ENCODE measurements at places on chromosomes 13 and 19.
A peak's percentile ranks its signal among the peaks of the same experiment; 100 is the strongest.

DNA sequence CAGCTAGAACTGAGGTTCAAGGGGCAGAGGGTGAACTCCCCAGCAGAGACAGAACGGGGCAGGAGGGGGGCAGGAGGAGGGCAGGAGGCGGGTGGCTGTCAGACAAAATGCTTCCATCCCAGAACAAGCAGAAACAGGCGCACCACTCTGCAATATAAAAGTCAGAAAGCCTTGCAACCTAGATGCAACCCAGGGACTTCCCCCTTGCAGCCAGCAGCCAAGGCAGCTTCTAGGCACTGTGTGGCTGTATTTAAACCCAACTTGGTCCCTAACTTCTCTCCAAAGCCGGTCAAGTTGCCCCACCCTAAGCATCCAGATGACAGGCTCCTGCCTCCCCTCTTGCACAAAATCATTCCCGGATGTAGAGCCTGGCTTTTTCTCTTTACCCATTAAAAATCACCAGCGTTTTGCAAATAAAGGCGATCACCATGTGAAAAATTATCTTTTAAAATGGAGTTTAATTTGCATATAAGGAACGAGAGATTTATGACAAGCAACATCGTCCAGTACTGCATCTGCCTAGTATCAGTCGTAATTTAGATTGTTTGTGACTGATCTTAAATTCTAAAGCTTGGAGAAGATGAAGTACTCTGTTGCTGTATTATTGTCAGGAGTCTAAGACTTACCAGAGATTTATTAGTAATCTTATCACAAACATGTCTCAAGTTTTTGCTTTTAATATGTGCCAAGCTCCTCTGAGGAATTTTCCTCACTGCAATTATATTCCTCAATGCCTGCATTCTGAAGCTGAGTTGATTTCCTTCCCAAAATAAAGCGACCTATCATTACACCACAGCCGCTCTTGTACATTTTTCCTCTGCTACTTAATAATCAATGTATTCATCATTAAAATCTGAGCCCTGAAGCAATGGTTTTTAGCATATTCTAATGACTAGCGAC lies 307.1 kb upstream of the ZNF507 start:
- DNase-seq: no peak

GRCh38 chr19:30322641-30323320 lies 49.4 kb upstream of the ZNF536 start:
- DNase-seq: no peak

GRCh38 chr19:48713041-48713863 lies 6.3 kb downstream of the MAMSTR start:
- DNase-seq: peak; percentile 34

DNA sequence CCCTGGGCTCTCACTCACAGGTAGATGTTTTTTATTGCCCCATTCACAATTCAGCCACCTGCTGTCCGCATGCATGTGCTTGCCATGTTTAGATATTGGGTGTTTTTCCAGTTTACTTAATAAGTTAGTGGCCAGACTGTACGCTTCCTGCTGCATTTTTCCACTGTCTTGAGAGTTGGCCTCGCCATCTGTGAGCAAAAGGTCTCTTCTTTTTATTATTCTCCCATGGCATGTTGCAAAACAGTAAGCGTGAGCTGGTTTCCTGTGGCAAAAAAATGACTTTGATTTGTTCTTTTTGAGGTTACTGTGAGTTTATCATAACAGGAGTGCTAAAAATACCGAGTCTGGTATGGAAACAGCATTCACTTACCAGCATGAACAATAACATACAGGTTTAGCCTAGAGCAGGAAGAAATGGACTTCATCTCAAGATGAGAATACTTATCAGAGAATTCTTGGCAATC lies 46.0 kb downstream of the SAE1 start:
- no peak for DNase-seq

- no peak for DNase-seq
Measured at GRCh38 chr19:15475611-15476010, 3.7 kb downstream of the PGLYRP2 start.

- no peak for DNase-seq
Measured at GRCh38 chr13:113361406-113361805, 2.5 kb downstream of the GRTP1 start.

GRCh38 chr19:1725100-1726064 lies 27.9 kb upstream of the ONECUT3 start:
- DNase-seq: peak; percentile 76

GRCh38 chr19:16034958-16035560 lies 41.2 kb upstream of the TPM4 start:
- DNase-seq: no peak

- no peak for DNase-seq
Measured at GRCh38 chr13:24178847-24179485, 18.4 kb downstream of the SPATA13 start.
